ENCODE measurements at places on chromosomes 5 and 9.

DNA sequence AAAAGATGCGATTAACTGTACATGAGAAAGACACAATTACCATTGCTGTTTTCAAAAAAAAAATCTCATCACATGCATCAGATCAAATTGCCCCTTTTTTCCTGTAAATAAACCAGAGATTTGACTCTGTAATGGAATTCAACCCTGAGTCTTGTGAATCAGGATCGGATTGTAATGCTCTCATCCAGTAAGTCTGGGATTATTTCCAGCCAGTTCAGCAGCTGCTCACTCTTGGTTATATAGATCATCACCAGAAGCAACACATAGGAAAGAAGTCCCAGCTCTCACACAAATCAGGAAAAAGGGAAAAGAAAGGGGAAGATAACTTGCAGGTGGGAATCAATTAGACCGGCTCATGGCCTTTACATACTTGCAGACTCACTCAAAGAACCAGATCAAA, 97.8 kb upstream of the SPOCK1 start:
- no peak for DNase-seq

- no peak for DNase-seq
Observed at GRCh38 chr9:137301081-137301947, 757 bp downstream of the NRARP start.

GRCh38 chr5:1500411-1501091, 23.2 kb downstream of the LPCAT1 start:
- DNase-seq: no peak

DNA sequence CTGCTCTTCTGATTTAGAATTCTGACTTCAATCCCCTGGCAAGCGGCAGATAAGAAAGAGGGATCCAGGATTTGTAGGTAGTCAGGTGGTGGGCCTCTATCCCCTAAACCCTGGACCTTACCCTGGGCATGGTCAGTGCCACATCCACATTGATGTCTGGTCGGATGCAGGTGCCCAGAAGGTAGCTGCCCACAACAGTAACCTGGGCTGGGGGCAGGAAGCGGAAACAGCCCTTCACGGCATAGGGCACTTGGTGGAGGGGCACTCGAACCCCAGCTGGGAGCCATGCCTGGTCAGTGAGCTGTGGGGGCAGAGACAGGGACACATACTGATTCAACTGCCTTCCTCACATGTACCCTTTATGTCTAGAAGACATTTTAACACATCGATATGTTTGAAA, 3.8 kb downstream of the NOL6 start:
- no peak for DNase-seq

DNA sequence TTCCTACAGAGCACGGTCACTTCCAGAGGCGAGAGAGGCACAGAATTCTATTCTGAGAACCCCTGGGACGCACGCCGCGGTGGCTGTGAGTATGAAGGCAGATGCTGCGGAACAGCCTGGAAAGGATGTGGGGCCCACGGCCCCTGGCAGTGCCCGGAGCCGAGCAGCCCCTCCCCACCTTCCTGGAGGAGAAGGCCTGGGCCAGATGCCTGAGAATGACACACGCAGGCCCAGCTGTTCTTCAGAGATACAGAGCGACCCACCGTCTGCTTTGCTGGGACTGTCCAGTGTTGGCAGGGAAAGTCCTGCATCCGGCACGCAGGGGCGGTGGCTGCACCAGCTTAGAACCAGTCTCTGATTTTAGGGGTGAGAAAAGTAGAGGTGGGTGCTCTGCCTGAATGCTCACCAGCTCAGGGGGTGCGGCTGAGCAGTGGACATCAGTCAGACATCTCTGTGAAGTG, 116.7 kb upstream of the LPCAT1 start:
- no peak for DNase-seq

Measured in CD4-positive, alpha-beta T cell treated with Interleukin-10 for 1 hour (primary cell).